ENCODE measurements at places on chromosomes 5 and 9.

DNA sequence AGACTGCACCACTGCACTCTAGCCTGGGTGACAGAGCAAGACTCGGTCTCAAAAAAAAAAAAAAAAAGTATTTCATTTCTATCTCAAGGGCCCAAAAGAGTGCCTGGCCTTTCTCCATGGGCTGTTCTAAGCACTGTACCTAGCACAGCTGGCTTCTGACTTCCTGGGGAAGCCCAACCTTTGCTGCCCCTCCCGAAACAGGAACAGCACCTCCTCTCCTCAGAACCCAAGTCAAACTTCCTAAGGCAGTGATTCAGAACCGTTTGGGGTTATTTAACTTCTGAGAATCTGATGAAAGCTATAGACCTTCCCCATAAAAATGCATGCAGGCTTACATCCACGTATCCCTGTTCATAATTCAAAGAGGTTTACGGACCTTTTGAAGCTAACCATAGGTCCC lies 57.8 kb downstream of the NRG2 start:
- DNase-seq = no peak

- DNase-seq = no peak
Observed at GRCh38 chr9:137331929-137332328, 29.9 kb upstream of the NRARP start.

DNA sequence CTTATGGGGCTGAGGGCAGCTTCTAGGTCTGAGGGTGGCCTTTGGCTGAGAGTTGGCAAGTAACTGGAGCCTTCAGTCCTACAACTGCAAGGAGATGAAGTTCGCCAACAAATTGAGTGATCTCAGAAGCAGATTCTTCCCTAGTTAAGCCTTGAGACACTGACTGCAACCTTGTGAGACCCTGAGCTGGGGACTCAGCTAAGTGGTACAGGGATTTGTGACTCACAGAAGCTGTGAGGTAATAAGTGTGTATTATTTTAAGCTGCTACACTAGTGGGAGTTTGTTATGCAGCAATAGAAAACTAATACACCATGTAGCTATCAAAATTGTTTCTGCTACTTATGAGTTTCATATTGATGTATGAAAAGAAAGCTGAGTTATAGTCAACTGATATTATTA lies 279.2 kb downstream of the PIK3R1 start:
- no peak for DNase-seq

DNA sequence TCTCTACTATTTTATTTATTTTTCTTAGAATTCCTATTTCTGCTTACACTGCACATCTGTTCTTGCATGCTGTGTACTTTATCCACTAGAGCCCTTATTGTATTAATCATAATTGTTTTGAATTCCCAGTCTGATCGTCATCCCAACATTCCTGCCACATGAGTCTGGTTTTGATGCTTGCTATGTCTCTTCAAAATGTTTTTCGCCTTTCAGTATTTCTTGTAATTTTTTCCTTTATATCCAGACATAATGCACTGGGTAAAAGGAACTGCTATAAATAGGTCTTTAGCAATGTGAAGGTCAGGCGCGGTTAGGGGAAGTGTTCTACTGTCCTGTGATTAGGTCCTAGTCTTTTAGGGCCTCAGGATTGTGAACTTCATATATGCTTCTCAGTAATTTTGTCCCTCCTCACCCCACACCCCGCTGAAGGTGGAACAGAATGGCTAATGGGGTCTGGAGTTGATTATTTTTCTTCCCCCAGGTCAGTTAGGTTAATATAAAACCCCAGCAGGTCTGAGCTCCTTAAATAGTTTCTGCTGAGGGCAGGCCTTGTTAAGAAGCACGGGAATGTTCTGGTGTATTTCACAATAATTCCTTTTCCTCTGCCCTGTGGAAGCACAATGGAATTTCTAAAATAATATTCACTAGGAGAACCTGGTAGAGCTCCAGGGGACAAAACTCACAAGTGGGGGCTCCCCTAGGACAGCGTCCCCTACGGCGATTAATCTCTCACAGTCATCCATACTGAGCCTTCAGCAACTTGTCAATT lies 146.6 kb upstream of the TUT7 start:
- peak; percentile 64 for DNase-seq

- DNase-seq = peak; percentile 52
Observed at GRCh38 chr5:131262953-131263541, 806 bp upstream of the CDC42SE2 start.

- peak; percentile 38 for DNase-seq
Observed at GRCh38 chr9:96442491-96442890, 7.5 kb upstream of the HABP4 start.

GRCh38 chr9:70413464-70413798 lies 1.0 kb downstream of the KLF9 start:
- DNase-seq = no peak

DNA sequence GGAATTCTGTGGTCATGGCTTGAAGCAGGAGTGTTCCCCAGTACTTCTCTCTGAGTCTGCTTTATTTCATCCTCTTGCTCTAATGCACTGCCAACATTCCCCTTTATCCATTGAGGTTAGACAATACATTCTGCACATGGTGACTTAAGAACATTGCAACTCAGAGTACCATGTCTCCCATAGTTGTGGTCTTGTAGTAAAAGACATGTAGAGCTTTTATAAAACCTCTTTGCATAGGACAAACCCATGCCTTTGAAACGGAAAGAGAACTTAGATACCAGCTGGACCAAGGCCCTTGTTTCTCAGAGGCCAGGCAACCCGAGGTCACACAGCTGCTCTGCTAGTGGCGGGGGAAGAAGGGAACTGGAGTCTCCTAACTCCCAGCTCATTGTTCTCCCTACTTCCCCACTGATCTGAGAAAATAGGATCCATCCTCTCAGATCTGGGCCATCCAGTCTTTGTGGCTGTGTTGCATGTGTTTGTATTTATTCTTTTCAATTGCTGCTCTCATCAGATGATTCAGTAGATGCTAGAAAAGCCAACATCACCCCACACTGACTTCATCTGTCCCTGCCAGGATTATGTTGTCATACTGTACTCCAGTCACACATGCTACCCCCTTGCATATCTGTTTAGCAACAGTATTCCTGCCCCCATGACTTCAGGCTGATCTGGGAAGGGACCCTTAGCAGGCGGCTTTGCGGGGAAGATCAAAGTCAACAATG lies 236.9 kb downstream of the SAXO1 start:
- DNase-seq = no peak

- DNase-seq = no peak
Observed at GRCh38 chr9:621201-621855, 220.2 kb upstream of the DMRT1 start.

DNA sequence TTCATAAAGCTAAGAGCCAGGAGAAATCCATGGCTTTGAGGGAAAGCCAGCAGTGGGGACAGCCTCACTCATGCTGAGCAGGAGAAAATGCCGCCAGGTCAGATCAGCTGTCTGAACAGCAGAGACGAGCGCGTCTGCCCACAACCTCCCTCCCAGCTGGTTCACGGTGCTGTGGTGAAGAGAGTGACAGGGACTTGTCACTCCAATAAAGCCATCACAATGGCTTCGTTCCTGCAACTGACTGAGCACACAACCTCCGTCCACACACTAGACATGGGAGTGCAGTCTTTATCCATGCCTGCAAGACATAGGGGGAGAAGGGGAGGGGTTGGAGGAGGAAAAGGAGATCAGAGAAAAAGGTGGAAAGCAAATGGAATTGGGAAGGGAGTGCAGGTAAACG lies 206.9 kb downstream of the GABBR2 start:
- DNase-seq = no peak

- DNase-seq = no peak
Observed at GRCh38 chr5:150214289-150214688, 24.4 kb downstream of the SLC6A7 start.

- DNase-seq = no peak
Observed at GRCh38 chr5:35313291-35313690, 83.0 kb upstream of the PRLR start.

DNA sequence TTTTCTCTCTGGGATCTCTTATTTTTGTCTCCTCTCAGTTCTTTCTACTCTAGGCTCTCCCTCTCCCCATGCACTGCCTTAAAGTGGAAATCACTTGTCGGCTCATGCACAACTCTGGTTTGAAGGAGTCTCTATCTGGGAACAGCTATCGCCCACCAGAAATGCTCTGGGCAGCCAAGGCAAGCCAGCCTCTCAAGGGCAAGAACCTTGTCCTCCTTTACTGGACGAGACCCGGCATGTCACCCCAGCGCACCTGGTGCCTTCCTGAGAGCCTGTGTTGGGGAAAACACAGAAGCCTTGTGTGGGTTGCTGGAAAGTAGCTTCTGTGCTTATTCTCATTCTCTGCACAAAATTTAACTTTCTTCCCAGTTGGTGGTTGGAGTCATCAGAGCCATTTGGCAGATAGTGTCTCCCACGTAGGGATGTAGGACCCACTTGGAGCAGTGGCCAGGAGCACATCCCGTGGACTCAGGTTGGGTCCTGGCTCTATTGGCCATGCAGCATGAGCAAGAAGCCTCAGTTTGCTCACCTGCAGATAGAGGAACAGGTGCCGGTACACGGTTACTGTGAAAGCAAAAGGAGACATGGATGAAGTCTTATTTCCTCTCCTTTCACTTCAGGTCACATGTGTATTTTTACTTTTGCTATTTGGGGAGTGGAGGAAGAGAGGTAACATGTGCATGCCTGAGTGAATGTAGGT lies 165.3 kb downstream of the IRX2 start:
- no peak for DNase-seq

DNA sequence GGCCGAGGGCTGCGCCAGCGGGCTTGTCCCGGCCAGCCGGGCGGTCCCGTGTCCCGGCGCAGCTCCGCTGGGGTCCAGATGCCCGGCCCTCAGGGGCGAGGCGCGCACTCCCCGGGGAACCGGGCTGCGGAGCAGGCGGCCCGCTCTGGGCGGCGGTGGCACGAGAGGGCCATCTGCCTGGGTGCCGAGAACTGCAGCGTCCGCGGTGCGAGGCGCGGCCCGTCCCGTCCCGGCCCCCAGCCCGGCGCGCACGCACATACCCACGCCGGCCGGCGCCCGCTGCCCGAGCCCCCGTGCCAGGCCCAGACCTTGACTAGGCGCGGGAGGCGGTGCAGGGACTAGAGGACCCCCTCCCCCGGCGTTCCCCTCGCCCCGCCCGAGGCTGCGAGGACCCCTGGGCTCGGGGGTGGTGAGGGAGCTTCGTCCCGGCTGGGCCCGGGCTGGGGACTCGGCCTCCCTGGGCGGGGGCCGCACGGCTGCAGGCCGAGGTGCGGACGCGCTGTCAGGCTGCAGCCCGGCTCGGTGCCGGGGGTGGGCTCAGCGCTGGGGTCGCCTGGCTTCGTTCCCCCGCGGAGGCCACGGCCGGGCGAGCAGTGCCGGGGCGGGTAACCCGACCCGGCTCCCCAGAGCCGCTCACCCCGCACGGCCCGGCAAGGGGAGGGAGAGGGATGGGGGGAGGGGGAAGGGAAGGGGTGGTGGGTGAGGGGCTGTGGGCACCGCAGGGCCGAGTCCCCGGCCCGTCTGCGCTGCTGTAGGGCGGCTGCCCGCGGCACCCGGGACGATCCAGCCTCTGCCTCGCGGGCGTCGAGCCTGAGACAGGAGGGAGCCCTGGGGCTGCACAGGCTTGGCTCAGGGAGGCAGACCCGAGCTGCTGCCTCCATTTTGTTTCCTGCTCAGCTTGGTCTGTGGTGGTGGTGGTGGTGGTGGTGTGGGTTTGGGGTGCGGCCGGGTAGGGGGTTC lies 1.2 kb upstream of the NSD1 start:
- DNase-seq = no peak

DNA sequence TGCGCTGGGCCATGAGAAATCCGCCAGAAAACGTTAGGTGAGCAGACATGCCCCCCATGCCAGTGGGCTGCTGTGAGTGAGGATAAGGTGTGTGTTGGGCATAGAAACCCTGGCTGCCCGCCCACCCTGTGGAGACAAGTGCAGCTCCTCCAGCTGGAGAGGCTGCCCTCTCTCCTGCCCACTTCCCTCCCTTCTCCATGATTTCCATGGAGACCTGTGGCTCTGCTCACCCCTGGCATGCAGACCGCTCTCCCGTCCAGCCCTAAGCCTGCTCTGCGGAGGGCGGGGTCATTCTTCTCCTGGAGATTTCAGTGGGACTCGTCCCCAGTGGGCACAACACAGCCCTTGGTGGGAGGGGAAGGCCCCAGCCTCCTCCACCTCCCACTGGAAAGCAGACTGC lies 133.0 kb upstream of the FAM120A start:
- DNase-seq = no peak

- DNase-seq = peak; percentile 94
Observed at GRCh38 chr5:150918613-150919012, 13.8 kb upstream of the ZNF300 start.

DNA sequence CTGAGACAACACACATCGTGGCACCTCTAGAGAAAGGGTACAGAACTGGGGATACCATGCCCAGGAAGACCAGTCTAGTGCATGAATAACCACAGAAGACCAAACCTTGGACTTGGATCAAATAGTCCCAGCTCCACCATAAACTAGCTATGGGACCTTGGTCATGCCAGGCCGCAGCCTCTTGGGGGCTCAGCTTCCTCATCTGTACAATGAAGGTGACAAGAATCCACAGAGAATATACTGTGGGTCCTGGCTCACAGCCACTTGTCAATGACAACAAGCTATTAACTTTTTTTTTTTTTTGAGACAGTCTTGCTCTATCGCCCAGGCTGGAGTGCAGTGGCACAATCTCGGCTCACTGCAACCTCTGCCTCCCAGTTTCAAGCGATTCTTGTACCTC lies 3.9 kb downstream of the KYAT1 start:
- no peak for DNase-seq

GRCh38 chr5:126846344-126846743 lies 69.4 kb downstream of the LMNB1 start:
- DNase-seq = no peak

GRCh38 chr5:88887342-88887741 lies 4.4 kb upstream of the MEF2C start:
- no peak for DNase-seq

- no peak for DNase-seq
Observed at GRCh38 chr5:89470658-89471057, 587.7 kb upstream of the MEF2C start.

DNA sequence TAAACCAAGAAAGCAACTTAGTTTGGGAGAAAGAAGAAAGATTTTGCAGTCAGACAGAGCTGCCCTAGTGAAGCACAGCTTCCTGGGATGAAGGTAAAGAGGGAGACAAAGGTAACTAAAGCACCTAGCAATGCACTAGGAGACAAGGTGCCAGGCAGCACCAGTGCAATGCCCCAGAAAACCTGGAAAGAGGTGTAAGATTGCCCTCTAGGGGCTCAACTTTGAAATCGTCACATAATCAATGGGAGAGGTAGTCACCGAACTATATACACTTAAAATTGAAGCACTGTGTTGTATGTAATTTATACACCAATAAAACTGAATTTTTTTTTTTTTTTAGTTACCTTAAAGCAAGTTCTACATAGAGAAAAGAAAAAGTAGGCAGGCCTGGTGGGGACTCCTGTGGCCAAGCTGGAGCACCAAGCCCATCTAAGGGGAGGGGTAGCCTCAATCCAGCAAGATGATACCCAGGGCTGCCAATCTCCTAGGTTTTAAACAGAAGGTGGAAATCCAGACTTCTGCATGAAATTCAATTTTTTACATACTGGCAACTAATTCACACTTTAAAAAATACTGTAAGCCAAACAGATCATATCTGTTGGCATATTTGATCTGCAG lies 48.2 kb downstream of the CDK5RAP2 start:
- DNase-seq = peak; percentile 38

DNA sequence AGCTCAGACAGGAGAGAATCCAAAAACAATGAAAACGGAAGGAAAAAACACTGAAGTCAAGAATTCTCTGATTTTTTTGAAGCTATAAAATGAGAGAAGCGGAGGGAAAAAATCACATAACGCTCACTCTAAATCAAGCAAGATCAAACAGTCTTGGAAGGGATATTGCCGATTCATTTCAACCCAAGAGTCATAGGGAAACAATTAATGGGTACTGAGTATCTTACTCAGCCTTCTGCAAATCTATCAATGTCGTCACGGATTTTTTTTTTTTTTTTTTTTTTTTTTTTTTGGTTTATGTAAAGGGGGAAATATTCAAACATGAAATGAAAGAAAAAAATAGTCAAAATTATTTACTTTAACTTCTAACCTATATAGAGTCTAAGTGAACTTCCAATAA lies 9.5 kb downstream of the MEF2C start:
- no peak for DNase-seq

Data from RKO (cell line).